ENCODE measurements at places on chromosomes 13 and 19. TPM values are rescaled to one million over a fixed set of nuclear protein-coding genes. Genes with fewer than 3 reads are reported as not detected.

The SLC25A41 gene
- total RNA-seq, result under 0.01 TPM

The CCNA1 gene
- total RNA-seq, result 75.7 TPM

The IRGC gene
- total RNA-seq, result not detected

The SIGLEC5 gene
- not detected for total RNA-seq

The ZNF441 gene
- 6.1 TPM for total RNA-seq

The KLK2 gene
- not detected for total RNA-seq

The TMC4 gene
- not detected for total RNA-seq

The ARRDC5 gene
- not detected for total RNA-seq

The PLEKHJ1 gene
- total RNA-seq, result 52.8 TPM
